ENCODE measurements at places on chromosomes 2 and 18.

GRCh38 chr2:37890893-37891495 lies 34.1 kb upstream of the RMDN2 start:
- DNase-seq: peak; percentile 39

DNA sequence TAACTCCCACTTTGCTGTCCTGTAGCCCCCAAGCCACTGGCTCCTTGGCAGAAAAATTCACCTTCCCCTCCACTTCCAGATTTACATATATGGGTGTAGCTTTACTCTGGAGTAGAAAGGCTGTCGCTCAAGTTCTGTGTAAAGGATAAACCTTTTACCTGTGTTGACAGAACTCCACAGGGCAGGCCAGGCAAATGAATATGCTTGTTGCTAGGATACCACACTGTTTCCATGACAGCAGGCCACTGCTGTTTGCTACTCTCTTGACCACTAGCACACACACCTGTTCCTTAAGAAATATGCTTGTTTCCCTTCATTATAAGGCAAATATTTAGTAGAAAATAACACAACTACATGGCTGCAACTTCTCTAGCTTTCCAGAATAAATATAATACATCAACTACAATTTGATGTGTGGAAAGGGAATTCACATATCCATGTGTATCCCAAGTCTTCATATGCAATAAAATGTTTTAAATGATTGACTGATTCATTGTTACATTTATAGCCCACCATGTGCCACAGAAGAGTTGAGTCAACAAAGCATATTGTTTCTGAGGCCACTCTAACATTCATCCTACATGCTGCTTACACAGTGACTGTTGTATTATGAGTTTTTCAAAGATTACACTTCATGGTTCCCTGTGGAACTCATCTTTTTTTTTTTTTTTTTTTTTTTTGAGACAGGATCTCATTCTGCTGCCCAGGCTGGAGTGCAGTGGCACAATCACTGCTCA lies 56.2 kb upstream of the ROCK1 start:
- no peak for DNase-seq

GRCh38 chr2:108575132-108575966 lies 41.1 kb downstream of the LIMS1 start:
- no peak for DNase-seq

GRCh38 chr18:9182852-9183399 lies 46.3 kb downstream of the ANKRD12 start:
- DNase-seq: no peak

DNA sequence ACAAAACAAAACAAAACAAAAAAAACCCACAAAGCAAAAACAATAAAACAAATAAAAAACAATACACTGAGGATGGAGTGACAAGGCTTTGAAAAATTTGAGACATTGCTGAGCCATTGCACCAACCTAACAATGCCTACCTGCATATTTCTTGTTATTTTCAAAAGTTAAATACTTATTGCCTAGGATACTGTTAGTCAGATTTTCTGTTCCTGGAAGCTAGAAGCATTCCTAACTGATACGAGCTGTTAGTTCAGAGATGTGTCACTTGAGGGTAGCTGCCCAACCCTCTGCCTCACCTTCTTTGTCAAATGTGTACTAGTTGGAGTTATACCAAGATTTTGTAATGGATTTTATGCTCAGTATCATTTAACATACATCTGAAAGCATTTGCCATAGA lies 187.2 kb downstream of the TXNL1 start:
- no peak for DNase-seq

DNA sequence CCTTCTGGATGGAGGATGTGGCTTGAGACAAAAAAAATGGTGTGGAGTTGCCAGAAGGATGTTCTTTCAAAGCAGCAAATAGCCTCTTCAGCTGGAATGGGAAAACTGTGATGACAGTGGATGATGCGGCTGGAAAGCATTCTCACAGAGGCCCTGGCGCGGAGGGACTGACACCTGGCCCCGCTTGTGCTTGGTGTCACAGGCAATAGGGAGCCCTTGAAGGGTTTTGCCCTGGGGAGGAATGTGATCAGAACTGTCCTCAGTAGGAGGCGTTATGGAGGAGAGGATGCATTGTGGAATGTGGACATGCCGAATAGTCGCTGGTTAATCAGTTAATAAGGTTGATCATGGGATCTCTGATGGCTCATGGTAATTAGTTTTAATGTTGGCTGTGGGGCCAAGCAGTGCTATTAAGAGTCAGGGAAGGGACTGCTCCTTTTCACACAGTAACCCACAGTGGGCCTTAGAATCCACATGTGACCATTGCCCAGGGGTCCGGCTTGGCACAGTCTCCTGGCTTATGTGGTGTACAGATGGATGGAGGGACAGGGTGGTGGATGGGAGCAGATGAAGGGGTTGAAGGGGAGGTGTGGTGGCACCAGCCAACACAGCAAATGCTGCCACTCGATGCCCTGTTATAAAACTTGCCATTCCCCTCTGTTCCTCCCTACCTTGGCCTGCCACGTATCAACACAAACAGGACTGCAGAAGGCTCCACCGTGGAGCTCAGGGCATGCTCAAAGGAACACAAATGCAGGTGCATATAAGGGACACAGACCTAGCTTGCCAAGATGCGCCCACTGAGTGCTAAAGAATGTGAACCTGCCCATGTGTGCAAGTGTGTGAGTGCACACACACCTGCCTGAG lies 71.7 kb downstream of the CIB4 start:
- no peak for DNase-seq

- no peak for DNase-seq
Observed at GRCh38 chr18:39773646-39774045, 2181.4 kb upstream of the PIK3C3 start.

GRCh38 chr18:38563396-38563980 lies 997.9 kb upstream of the CELF4 start:
- no peak for DNase-seq

- DNase-seq: no peak
Observed at GRCh38 chr2:181312515-181312927, 144.7 kb upstream of the ITGA4 start.

DNA sequence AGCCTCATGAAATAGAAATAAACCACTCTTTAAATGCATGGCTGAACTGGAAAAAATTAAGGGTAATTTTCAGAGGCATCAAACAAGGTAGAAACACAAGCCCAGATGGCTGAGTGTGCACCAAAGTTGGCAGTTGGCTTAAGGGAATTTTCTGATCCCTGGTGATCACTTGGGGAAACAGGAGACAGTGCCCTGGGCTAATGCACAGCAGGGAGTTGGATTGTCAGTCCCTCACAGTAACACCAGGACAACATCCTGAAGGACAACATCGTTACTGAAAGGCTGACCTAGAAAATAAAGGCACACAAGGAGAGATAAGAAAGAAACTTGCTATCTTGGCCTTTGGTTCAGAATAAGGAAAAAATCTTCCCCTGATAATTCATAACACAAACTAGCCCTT lies 417.0 kb downstream of the SLC4A3 start:
- no peak for DNase-seq

DNA sequence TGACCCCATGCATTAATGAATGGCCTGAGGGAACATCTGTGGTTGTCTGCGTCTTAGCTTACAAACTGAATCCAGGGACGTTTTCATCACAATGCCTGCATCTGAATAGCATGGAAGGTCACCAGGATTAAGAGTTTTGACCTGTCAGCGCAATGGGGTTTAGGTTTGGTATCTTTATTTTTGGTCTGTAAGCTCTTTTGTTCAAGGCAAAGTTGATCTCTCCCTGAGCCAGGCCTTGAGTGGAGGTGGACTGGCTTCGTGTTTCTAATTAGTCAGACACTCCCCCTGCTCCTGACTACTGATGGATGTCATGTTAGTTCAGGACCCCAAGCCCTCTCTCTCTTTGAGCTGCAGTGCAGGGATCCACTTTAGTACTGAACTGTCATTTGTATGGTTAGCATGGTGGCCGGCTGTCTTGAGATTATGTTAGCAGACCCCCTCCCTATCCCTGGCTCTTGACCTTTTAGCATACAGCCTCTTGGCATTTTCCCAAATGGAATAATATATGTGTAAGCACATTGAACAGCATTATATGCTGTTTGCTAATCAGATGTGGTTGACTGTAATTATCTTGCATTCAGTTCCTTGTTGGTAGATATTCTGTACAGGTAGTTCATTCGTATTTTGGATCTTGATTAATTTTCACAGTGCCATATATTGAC lies 59.2 kb downstream of the LYPD6 start:
- no peak for DNase-seq

- DNase-seq: no peak
Observed at GRCh38 chr2:124542932-124543640, 518.0 kb downstream of the CNTNAP5 start.

- DNase-seq: no peak
Observed at GRCh38 chr18:67285583-67285982, 230.9 kb downstream of the DSEL start.

- no peak for DNase-seq
Observed at GRCh38 chr2:74201596-74201995, 3.2 kb downstream of the MTHFD2 start.

DNA sequence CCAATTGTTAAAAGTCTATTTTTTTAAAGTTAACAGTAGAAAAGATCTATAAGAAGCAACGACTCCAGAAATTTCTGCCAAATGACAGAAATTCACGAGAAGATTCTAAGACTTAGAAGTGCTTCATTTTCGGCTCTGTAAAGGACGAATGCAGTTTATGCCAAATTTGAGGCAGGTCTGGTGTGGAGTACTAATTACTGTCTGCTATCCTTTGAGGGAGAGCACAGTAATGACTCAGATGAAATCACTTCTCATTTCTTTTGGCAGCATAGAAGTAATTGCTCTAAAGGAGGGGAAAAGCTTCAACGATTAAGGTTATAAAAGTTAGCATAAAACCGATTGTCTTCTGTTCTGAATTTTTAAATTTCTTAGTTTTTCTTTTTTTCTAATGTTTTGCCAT lies 11.4 kb downstream of the G6PC2 start:
- DNase-seq: no peak

DNA sequence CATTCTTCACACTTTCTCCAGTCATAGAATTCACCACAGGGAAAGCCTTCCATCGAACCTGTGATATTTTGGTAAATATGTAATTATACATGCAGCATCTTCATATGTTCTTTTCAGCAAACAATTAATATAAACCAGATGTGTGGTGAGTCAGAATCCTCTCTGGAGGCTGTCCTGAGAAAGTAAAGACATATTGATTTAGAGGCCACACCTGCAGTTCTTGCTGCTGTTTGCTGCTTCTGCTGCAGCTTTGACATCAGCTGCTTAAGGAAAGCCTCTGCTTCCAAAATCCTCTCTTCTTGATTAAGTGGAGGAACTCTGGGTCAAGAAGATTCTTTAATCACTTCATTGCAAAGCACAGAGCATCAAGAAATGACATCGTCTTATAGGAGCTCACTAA lies 568.8 kb upstream of the ZEB2 start:
- DNase-seq: no peak

GRCh38 chr2:176339208-176339607 lies 70.0 kb downstream of the MTX2 start:
- DNase-seq: no peak

- DNase-seq: no peak
Observed at GRCh38 chr2:217900010-217900779, 102.6 kb downstream of the TNS1 start.

GRCh38 chr2:54468673-54469072 lies 12.5 kb downstream of the SPTBN1 start:
- no peak for DNase-seq

DNA sequence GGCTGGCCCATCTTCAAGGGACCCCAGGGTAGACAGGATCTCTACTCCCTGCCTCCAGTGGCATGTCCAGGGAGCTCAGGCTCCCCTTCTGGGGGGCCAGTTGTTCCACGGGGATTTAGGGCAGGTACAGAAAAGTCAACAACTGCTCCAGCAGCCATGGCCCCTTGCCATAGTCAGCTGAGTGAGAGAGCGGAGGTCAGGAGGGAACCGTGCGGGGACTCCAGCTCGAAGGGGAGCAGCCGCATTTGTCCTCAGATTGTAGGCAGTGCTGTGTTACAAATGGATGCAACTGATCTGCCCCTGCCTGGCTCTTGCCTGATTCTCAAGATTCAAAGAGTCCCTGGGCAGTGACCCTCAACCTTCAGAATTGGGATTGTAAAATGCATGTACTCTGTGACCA lies 49.9 kb downstream of the ITGB1BP1 start:
- no peak for DNase-seq

DNA sequence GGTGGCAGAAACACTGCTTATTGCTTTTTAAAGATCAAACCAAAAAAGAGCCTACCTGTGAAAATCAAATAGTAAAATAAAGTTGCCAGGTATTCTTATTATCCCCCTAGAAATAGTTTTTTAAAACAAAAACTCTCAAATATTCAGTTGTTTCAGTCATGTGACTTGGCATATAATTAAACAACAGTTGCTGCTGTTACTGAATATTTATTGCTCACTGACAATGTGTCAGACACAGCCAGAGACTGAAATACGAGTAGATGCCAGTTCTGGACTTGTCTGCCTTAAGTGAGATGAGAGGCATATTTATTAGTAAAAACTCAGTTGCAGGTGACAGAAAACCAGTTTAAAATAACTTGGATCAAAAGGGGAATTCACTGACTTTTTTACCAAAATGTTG lies 106.0 kb upstream of the RAB12 start:
- DNase-seq: no peak

- DNase-seq: no peak
Observed at GRCh38 chr2:216636551-216637450, 3.6 kb downstream of the IGFBP2 start.

GRCh38 chr18:34870555-34871310 lies 160.6 kb downstream of the DTNA start:
- no peak for DNase-seq

- no peak for DNase-seq
Observed at GRCh38 chr2:50724837-50725236, 307.1 kb downstream of the NRXN1 start.

Measured in putamen (tissue), 1 donor.